ENCODE measurements at places on chromosomes 7 and 10. TPM values are rescaled to one million over a fixed set of nuclear protein-coding genes. Genes with fewer than 3 reads are reported as not detected.
A peak's percentile ranks its signal among the peaks of the same experiment; 100 is the strongest.

DNA sequence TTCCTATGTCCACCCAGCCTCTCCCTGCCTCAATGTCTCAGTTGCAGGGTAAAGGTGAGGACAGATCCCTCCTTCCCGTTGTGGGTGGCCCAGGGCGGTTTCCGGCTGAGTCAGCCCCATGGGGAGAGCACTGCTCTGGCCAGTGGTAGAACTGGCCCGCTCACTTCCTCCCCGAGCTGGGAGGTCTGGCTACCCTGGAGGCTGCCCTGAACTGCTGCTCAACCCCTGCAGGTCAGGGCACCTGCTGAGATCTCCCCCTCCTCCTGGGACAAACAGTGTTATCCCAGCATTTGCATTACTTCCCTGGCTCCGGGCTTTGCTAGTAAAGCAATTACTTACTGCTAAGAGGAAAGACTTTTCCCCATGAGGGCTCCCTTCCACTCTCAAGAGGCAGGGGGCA is 21.4 kb upstream of the IMPDH1 start:
- DNase-seq = no peak

- no peak for DNase-seq
Measured at GRCh38 chr10:128557149-128557710, 431.0 kb upstream of the MKI67 start.

- no peak for DNase-seq
Measured at GRCh38 chr7:1811850-1812508, 141.9 kb downstream of the ELFN1 start.

DNA sequence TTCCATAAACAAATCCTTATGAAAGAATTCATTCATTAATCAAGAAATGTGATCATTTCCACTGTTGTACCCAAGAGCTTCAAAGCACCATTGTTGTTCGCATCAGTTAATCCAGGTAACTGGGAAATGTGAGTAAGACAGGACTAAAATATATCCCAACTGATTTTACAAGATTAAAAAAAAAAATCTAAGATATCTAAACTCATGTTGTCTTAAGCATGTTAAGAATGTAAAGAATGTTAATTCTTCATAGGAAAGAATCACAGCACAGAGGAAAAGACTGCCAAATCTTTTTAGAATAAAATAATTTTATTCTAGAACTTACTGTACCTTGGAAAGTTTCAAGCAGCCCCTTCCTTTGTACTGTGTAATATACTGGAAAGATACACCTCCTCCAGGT is 16.4 kb downstream of the FZD1 start:
- DNase-seq = no peak

GRCh38 chr7:19060761-19061259 is 56.6 kb downstream of the TWIST1 start:
- no peak for DNase-seq

DNA sequence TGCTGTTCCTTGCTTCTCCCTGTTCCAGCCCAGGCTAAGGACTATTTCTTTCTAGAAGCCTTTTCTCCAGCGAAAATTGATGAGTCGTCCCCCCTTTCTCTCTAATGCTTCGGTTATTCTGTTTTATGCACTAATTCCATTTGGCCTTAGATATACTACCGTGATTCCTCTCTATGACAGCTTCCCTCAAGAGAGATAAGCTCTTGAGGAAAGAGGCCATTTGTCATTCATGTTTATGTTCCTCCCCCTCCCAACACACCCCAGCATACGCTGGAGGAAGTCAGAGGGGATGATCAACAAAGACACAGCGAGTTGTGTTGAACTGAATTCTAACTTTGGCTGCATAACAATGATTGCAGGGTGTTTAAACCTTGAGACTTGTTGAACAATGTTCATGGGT is 198.8 kb downstream of the BMPER start:
- DNase-seq = no peak

DNA sequence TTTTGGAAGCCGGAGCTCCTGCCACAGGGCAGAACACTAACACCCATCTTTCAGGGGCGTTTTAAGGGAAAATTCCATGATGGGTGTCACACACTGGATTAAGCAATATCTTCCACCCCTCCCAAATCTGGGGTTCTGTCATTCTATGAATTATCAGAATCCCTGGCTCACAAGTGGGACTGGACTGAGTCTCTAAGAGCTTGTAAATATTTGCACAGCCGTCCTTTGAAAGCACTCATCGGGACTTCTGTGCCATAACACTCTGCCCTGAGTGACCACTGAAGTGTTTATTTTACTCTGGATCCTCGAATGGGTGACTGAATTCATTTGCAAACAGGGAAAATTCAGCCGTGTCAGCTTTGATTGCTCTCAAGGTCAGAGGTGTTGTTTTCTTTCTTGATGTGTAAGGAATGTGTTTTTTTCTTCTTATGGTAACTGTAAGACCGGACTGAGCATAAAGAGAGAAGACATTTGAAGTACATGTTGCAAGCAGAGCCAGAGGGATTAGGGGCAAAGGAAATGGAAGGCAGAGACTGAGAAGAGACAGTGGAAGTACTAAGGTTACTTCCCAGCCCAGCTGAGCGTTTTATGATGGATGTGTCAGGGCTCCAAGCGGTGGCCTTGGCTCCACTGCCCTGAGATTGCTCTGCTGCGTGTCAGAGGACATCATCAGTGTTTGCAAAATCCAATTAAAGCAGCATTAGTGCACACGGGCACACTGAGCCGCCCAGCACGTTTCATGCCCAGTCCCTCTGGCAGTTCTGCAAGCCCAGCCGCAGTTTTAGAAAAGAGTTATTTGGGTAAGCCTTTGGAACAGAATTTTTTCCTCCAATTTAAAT is 17.7 kb upstream of the GTPBP4 start:
- no peak for DNase-seq

- no peak for DNase-seq
Measured at GRCh38 chr10:129622736-129623135, 155.7 kb downstream of the MGMT start.

- DNase-seq = no peak
Measured at GRCh38 chr10:29245476-29245875, 43.4 kb upstream of the LYZL1 start.

DNA sequence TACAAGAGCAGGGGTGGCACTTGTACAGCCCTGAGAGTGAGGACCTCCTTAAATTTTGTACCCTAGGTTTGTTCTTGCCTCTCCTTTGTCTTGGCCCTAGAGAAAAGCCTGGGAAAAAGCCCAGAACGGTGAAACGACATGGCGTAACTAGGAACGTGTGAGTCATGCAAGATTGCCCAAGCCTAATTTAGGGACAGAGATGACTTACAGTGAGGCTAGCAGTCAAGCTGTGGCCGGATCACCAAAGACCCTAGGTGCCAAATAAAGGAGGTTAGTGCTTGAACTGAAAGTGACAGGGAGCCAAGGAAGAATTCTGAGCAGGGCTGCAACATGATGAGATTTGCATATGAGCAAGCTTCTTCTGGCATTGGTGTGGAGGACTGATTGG is 25.1 kb downstream of the TBXAS1 start:
- DNase-seq = no peak

- peak; percentile 56 for DNase-seq
Measured at GRCh38 chr7:27179503-27180430, 5.3 kb downstream of the HOXA11 start.

GRCh38 chr7:135409845-135410542 is 99.9 kb downstream of the CNOT4 start:
- no peak for DNase-seq

- no peak for DNase-seq
Measured at GRCh38 chr7:20513897-20514296, 101.6 kb upstream of the ABCB5 start.

DNA sequence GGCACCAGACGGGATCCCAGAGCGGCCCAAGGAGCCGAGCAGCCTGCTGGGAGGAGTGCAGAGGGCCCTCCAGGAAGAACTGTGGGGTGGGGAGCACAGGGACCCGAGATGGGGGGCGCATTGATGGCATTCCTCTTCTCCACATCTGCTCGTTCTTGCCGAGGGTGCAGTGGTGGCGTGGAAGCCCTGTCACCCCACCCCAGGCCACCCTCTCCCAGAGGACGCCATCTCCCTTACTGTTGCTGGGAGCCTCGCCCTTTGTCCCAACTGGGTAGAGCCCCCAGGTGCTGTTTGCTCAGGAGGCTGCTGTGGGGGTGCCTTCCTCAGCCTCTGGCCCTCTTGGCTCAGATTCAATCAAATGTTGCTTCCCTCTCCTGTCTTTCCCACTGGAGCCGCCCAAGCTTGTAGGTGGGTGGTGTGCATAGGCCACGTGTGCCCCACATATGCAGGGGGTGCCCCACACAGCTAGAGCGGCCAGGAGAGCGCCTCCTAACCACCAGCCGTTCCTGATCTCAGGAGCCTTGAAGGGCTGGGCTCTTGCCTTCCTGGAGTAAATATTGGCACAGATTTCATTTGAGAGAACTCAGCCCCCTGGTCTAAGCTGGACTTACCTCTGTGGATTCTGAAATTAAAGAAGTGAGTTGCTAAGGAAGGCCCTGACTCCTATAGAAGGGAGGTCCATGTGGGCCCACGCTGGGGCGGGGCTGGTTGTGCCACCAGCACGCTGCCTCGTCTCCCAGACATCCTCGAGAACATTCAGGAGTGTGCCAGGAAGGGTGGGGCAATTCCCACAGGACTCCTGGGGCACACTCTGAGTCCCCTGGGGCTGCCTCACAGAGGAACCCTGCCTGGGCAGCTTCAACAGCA is 39.2 kb downstream of the ZNF467 start:
- no peak for DNase-seq

- DNase-seq = no peak
Measured at GRCh38 chr7:117800841-117801240, 72.4 kb downstream of the CTTNBP2 start.

GRCh38 chr10:34658934-34659333 is 156.2 kb downstream of the PARD3 start:
- no peak for DNase-seq

DNA sequence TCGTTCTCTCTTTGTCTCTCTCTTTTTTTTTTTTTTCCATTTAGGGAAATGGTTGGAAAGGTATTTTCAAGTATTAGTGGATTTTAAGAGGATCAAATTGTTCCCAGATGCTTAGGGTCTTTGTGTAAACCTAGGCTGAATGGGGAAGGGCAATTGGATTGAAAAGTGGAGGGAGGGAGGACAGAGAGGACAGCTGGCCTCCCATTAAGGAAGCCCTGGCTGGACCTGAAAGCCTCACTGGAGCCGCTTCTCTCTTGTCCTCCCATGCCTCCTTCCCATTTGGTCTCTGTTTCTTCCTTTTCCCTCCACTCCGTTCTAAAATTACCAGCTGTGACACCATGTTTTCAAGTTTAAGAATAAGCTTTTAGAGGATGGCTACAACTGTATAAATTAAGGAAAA is 104.1 kb downstream of the TACC2 start:
- no peak for DNase-seq

DNA sequence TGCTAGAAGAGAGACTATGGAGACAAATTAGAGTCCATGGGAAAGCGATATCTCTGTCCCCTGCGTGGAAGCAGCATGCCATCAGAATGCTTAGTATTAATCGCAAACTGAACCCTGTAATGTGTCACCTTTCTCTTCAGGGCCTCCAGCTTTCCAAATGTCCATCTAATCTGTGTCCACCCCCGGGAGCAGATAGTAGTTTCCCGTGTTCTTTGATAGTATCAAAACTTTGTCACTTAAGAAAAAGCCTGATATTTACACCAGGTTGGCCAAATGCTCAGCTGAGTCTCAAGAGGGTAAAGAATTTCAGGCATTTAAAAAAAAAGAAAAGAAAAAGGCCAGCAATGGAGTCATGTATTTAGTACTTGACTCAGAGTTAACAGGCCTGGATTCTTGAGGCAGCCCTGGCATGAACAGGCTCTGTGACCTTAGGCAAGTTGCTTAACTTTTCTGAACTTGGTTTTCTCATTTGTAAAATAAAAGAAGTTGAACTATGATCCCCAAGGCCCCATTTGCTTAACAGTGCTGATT is 10.4 kb upstream of the GSAP start:
- no peak for DNase-seq

DNA sequence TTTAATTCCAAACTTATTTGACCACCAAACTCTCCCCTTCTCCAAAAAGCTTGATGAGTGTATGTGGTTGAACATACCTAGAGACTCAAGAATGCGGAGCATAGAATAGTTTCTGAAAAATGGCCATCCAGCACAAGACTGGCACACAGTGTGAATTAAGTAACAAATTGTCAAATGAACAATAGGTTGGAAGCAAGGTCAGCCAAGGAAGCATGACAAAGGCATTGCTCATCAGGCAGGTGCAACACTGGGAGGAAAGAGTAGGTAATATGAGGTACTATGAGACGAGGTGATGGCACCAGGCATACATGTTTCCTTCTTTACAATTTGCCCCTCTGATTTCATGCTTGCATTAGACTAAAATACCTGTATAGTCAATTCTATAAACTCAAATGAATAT is 73.7 kb downstream of the DKK1 start:
- DNase-seq = no peak

DNA sequence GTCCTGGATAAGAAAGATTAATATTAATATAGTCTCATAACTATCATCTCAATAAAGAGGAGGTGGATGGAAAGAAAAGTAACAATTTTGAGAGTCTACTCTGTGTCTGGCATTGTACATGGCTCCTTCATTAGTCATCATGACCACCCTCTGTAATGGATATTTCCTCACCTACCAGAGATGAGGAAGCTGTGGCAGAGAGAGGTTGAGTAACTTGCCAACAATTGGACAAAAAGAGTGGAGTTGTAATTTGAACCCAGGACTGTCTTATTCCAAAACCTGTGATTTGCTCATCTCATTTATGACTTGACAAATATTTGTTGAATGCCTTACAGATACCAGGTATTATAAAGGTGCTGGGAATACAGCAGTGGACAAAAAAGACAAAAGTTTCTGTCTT is 2.1 kb upstream of the IDE start:
- DNase-seq = no peak

- DNase-seq = no peak
Measured at GRCh38 chr10:6674291-6674690, 94.2 kb upstream of the PRKCQ start.

GRCh38 chr7:17913250-17913649 is 27.0 kb downstream of the SNX13 start:
- no peak for DNase-seq

GRCh38 chr7:138092486-138093028 is 16.3 kb downstream of the AKR1D1 start:
- DNase-seq = no peak

GRCh38 chr10:86500846-86501245 is 20.7 kb downstream of the WAPL start:
- no peak for DNase-seq

- peak; percentile 38 for DNase-seq
Measured at GRCh38 chr10:71270301-71271220, 48.5 kb upstream of the SLC29A3 start.

GRCh38 chr10:42111076-42111475 is 527.3 kb downstream of the ZNF33B start:
- DNase-seq = no peak

PPP1R3C gene
- total RNA-seq = not detected

CYP2C18 gene
- not detected for total RNA-seq

TBXAS1 gene
- total RNA-seq = 27.4 TPM

SDK1 gene
- 0.05 TPM for total RNA-seq

CRYGN gene
- total RNA-seq = 0.35 TPM

PRR15 gene
- total RNA-seq = not detected

DBNL gene
- 175 TPM for total RNA-seq

LIPK gene
- total RNA-seq = not detected

MDFIC gene
- 90.7 TPM for total RNA-seq

POLR3A gene
- total RNA-seq = 16.8 TPM

RGR gene
- total RNA-seq = not detected

LRRC17 gene
- 0.15 TPM for total RNA-seq

LOXL4 gene
- total RNA-seq = not detected

TMEM120A gene
- 34.9 TPM for total RNA-seq

GRM8 gene
- total RNA-seq = not detected
